ENCODE measurements at places on chromosomes 1 and 21.

DNA sequence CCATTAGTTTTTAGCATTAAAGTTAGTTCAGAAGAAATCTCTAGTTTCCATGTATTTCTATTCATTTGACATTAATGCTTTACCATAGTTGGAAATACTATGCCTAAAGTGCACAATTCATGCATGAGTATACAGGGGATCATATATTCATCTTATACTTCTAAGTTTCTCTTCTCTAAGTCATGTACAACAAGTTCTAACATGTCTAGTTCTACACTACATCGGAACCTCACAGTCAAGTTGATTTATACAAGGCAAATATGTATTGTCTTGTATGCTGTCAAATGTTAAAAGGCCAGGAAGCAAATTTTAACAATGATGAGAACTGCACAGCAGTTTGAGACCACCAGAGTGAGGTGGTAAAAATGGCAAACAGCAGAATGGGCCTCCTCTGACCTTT lies 22.9 kb upstream of the MOB3C start:
- no peak for DNase-seq

GRCh38 chr1:55893155-55893554 lies 678.0 kb upstream of the USP24 start:
- peak; percentile 37 for DNase-seq

DNA sequence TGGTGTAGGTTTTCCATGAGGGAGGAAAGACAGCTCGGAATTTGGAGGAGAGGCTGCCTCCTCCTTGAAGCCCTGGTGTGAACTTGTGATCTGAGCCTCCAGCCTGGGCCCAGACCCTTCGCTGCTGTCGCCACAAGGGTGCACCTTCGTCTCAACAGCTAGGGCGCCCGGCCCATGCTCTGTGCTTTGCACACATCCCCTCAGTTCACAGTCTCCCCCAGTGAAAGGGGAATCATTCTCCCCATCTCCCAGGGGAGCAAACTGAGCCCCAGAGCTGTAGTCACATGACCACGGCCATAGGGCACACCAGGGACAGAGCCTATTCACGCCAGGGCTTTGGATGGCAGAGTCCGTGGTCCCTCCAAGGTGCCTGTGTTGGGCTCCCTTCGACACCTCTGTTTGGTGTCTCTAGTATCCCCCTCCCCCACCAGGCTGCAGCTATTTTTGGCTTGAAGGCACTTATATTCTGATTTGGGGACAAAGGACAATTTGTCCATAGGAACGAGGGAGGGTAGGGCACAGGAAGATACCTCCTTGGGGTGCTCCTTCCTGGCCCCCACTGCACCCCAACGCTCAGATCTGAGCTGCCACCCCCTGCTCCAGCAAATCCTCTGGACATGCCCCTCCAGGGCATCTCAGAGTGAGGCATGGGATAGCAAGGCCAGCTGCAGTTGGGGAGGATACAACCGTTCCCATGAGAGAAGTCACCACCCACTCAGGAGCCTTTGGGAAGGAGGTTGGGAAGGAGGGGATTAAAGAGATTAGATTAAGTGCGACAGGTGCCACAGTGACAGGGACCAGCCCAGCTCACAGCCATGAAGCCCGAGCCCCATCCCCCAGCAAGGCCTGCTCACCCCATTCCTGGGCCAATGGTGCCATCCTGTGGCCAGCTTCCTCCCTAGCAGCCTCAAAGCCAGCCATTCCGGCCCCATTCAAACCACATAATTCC lies 15.7 kb downstream of the MATN1 start:
- DNase-seq = no peak

DNA sequence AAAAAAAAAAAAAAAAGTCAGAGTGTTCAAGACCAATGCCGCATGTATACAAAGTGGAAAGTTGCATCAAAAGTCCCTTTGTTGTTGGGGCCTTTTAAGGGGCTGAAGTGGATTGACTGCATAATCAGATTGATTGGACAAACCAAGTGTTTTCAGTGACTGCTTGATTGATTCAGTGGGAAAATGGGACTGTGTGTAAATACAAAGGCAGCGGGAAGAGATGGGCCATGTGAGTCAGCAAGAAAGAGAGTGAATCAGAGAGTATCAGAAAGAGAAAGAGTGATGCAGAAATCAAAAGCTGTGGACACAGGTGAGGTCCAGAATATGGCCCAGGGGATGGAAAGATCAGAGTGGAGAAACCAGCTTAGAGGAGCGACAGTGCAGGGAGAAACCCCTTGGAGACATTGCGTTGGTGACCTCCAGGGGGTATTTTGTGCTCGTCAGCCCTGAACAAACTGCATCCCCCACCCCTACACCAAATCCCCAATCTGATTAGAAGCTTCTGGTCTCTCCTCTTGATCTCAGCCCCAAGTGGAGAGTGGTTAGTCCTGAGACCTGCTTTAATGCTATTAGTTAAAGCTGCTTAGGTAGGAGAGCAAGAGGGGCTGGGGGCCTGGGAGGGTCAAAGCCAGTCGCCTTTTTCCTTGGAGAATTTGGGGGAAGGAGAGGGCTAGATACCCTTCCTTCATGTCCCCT lies 5.1 kb upstream of the ETV3L start:
- DNase-seq = no peak

- no peak for DNase-seq
Observed at GRCh38 chr1:197152662-197153061, 6.2 kb upstream of the ASPM start.

All from HFF-Myc (cell line).